ACHN (cell line): ENCODE measurements at places on chromosomes 1 and 21.

DNA sequence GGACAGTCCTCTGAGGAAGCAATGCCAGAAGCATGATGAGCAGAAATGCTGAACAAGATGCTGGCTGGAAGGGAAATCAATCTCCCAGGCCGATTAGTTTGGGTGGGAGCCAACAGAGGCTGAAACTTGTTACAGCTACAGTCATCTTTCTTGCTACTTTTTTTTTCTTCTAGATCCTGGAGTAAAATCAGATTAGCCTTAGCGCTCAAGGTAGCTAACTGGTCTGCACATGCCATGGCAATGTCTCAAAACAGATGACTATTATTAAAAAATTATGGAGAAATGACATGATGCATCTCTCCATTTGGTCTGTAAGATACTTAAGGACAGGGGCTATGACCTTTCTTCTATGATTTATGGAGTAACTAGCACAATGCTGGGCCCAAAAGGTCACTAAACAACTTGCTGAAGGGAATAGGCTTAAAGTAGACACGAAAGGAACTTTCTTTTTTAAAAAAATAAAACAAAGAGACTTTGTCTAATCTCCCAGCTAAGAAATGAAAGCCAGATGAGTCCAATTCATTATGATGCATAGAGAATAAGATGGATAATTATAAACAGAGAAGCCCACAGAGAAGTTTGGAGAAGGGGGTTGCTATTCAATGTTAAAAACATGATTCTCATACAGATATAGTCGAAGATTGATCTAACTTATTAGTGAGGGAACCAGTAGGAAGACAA is 42.5 kb downstream of the UTP25 start:
- DNase-seq = no peak

- no peak for DNase-seq
Measured at GRCh38 chr1:215484171-215484939, 82.7 kb upstream of the KCTD3 start.

- DNase-seq = no peak
Measured at GRCh38 chr1:101185421-101185820, 51.4 kb upstream of the S1PR1 start.

GRCh38 chr1:60173006-60173405 is 99.4 kb upstream of the C1orf87 start:
- DNase-seq = no peak

GRCh38 chr1:217089361-217090014 is 366.3 kb upstream of the ESRRG start:
- peak; percentile 88 for DNase-seq

DNA sequence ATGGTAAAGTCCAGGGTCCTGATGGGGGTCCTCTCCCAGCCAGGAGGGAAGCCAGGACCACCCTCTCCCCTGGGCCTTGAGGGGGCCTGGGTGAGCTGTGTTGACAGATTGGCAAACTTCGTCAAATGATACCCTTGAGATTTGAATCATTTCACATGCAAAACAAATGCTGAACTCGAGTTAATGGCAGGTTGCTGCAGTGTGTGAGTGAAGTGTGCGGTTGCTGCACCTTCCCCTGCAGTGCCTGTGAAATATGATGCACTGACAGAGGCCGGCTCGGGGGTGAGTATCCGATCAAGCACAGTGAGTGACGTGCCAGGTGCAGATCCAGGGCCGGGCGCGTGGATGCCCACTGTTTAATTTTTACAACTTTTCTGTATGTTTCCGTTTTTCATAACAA is 5.7 kb upstream of the KRTAP12-1 start:
- DNase-seq = no peak

DNA sequence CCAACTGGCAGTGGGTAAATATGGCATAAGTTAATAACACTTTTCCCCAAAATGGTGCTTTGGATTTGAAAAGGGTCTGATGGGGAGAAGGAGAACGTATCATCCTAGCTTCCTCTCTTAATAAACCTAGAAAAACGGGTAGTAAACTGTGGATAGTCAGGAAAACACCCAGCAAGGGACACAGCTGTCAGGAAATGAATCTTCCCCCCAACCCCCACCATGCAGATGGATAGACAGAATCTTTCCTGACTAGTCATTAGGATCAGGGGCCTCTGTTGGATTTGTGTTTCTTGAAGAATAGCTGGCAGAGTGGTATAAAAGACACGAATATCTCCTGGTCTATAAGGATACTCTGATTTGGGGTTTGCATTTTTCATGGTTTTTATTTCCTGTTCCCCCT is 22.5 kb upstream of the LAX1 start:
- DNase-seq = no peak

DNA sequence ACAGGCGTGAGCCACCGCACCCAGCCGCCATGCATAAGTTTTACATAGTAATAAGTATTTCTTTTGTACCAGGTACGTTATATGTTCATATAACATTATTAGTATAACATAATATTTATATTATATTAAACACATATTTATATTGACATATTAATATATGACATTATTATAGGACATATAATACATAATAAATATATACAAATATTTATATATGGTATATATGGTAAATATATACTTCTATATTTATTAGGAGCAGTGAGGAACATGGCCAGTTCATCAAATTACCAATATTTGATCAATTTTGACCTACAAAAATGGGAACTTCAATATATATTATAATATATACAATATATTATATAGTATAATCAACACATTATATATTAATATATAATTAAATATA is 245.9 kb upstream of the FGGY start:
- DNase-seq = no peak

- DNase-seq = no peak
Measured at GRCh38 chr1:114208714-114209113, 55.0 kb upstream of the SYT6 start.

GRCh38 chr1:32538887-32539583 is at the start of gene ZBTB8A:
Gene ZBTB8A (plus strand): TSS chr1:32539427. CDS start chr1:32592932, 53,505 bp downstream.
- peak; percentile 39 for DNase-seq

- no peak for DNase-seq
Measured at GRCh38 chr1:41659903-41660302, 175.4 kb upstream of the EDN2 start.

DNA sequence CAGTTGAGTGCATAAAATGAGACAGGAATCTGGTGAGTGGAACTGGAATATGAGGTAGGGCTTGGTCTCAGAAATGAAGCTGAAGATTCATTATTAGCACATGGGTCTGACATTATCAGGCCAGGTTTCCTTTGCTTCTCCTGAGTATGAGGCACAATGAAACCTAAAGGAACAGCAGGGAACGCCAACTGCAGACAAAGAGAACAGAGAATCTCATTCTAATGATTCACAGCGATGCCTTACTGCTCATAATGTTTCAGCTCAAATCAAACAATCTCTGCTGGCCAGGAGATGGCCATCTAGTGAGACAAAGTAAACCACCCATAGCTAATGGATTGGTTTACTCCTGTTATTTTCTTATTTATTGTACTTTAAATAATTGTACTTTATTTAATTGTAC is 133.5 kb downstream of the C1orf21 start:
- no peak for DNase-seq

DNA sequence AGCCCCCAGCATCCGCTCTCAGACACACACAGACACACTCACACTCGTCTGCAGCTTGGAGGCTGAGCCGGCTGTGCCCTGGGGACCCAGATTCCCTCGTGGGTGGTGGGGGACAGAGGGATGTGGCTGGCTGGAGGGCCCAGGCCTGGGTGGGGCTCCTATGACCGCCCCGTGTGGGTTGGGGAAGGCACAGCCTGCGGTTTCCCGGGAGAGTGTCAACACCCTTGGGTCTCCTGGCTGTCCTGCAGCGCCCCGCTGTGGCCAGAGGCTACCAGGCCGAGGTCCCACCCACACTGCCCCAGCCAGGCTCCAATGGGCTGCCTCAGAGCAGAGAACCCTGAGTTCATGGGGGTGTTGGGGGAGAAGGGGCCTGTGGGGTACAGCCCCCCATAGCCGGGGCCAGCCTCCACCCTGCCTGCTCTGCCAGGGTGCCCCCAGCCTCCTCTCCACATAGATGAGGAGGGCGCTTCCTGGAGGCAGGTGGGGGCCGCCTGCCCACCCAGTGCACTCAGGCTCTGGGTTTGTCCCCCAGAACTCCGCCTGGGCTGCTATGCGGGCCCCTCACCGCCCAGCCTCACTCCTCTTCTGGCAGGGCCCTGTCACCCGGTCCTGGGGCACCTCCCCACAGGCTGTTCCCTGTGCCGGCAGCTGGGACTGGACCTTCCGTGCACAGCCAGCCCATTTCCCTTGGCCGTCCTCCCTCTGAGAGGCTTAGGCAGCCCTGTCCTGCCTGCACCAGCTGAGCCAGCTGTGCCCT is at the start of gene TTC34:
Gene TTC34, minus strand, starts transcription at position 159 of the 757 bp plus-strand sequence. CDS start 866 bp downstream, outside the sequence.
- DNase-seq = peak; percentile 28

DNA sequence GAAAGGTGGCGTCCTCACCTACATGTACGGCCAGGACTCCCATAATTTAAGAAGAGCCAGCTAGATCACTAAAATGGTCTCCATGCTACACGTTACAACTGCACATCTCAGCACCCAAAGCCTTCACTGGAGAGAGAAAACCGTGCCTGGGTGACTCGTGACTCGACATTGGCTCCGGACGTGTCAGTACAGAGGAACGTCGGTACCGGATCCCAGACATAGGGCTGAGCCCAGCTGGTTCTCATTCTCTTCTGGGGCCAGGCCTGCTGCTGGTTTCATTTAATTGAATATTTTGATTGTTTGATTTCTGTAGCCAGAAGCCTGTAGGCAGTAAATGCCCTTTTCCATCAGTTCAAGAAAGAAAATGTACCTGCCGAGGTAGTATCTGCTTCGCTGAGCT is 93.1 kb downstream of the HHIPL2 start:
- DNase-seq = no peak

DNA sequence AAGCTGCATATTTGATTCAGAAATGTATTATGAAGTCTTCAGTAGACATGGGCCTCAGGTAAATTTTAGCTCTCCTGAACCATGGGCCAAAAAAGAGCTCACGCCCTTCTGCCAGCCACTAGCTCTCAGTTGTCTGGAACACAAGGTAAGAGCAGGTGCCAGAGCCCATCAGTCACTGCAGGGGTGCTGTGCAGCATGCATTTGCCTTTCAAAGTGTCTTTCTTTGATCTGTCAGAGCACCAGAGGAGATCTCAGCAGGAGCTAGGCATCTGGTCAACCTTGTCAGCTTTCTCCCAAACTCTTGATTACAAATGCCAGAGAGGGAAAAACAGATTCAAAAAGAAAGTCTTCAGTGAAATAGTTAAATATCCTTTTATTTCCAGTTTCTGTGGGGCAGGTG is 332.3 kb downstream of the COL11A1 start:
- DNase-seq = no peak

- DNase-seq = peak; percentile 8
Measured at GRCh38 chr1:35449334-35450008, 107.7 kb downstream of the KIAA0319L start.

- no peak for DNase-seq
Measured at GRCh38 chr21:40757366-40757765, 89.6 kb downstream of the DSCAM start.

- no peak for DNase-seq
Measured at GRCh38 chr1:25472471-25472870, 41.8 kb downstream of the MACO1 start.

GRCh38 chr1:5389101-5389885 is 602.9 kb downstream of the NPHP4 start:
- DNase-seq = no peak

- peak; percentile 27 for DNase-seq
Measured at GRCh38 chr21:17818186-17819113, 706 bp downstream of the C21orf91 start.

DNA sequence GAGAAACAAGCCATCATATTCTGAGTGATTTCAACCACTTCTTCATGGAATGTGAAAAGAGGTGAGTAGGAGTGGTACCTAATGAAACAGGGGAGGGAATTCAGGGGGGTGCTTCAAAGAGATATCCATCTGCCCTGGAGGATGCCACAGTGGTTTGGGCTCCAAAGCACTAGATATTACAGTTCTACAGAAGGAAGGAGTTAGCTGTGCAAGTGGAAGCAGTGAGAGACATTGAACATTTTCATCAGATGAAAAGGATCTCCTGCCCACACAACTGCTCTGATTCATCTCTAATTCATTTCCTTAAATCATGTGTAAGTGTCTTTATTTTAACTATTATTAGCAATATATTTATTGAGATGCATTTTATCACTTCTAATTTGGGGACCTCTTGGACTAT is 2.8 kb upstream of the RGS5 start:
- no peak for DNase-seq

DNA sequence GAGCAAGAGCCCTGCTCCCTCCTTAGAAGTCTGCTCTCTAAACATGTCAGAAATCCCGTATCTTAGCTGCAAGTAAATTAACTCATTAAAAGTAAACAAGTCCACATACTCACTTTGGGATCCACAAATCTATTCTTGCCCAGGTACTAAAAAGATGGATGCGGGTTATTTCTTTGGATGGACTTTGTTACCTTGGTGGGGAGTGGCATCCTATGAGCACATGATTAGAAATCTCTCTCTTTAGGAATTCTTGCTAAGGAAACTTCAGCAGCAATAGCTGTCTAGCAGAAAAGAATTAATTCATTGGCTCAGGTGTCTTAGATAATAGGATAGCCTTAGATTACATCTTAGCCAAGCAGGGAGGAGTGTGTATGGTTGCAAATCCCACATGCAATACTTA is 25.2 kb downstream of the NRDC start:
- DNase-seq = no peak

GRCh38 chr1:3340548-3341235 is 113.8 kb upstream of the ARHGEF16 start:
- DNase-seq = no peak

DNA sequence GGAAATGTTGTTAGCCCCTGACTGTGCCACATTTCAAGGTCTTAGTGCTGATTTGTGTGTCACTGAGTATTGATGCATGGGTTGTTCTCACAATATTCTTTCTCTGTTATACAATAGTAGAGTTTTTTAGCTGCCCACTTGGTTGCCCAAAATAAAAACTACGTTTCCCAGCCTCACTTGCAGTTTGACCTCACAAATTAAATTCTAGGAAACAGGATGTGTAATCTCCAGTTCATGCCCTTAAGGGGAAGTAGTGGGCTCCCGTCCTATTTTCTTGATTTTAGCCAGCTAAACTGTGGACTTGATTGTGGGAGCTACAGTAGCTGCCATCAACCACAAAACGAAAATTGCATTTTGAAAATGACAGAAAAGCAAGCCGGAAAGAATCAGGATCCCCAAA is 27.3 kb upstream of the LAMC1 start:
- no peak for DNase-seq

DNA sequence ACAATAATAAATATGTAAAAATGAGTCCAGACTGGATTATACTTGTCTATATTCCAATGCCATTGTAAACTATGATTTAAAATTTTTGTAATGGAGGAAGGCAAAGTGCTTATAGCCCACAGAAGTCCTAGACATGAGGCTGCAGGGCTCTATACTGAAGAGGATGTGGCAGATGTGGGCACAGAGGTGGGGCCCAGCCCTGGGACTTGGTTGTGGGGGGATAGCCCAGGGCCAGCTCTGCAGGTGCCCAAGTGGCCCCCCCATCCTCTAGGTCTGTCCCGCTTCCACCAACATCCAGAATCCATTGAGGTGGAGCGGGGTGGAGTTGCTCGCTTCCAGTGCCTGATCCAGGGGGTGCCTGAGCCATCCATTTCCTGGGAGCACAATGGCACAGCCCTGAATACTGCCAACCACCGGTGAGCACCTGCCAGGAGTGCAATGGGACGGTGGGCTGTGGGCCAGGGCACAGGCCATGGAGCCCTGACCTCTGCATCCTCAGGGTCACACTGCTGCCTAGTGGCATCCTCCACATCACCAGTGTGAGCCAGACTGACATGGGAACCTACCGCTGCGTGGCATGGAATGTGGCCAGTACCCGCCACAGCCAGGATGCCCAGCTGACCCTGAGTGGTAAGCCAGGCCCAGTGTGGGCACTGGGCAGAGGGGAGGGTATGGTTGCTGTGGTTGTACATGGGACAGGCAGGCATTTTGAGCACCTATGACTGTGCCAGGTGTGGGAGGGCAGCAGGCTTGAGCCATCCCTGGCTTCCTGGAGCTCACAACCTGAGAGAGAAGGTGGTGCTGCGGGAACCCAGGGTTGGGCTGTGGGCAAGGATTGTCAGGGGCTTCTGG is 21.0 kb downstream of the SLC27A3 start:
- no peak for DNase-seq
